Right ventricle myocardium inferior (tissue), 1 donor: ENCODE measurements at places on chromosomes 5 and 9. TPM values are rescaled to one million over a fixed set of nuclear protein-coding genes. Genes with fewer than 3 reads are reported as not detected.

Gene FOXD4L6
- not detected for total RNA-seq

Gene TOR1B
- 10.5 TPM for total RNA-seq

Gene SUSD3
- 1.7 TPM for total RNA-seq

Gene BRINP1
- 0.35 TPM for total RNA-seq

DNA sequence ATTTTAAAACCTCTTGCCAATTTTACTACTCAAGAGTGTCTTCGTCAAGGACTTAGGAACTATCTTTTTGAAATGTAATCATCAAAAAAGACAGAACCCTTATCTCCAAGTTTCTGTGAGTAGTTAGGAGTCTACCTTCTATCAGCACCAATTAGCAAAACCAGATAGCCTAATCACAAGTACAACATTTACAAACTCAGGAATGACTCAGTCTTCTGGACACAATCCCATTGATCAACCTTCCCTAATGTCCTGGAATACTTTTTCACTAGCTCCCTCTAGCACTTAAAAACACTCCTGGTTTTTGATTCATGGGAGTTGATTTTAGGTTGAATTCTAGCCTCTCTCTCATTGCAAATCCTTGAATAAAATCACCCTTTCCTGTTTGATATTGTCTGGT lies 680.7 kb downstream of the PRR16 start:
- no peak for DNase-seq

GRCh38 chr5:4230786-4231641 lies 635.4 kb downstream of the IRX1 start:
- no peak for DNase-seq

DNA sequence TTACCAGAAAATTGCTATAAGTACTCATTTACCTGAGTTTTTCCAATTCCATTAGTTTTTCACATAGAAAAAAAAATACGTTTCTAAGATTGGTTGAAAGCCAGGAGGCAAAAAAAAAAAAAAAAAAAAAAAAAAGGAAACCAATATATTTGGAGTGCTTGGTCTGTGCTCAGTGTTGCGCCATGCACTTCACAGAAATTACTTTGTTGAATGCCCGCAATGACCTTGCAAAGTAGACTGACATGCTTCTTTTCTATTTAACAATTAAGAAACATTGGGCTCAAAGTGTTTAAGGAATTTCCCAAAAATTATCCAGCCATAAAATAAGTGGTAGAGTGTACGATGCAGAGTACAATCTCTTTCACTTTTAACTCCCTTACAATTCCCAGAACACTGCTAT lies 65.2 kb upstream of the PAPPA start:
- DNase-seq = no peak
